ENCODE measurements at places on chromosomes 4 and X.

DNA sequence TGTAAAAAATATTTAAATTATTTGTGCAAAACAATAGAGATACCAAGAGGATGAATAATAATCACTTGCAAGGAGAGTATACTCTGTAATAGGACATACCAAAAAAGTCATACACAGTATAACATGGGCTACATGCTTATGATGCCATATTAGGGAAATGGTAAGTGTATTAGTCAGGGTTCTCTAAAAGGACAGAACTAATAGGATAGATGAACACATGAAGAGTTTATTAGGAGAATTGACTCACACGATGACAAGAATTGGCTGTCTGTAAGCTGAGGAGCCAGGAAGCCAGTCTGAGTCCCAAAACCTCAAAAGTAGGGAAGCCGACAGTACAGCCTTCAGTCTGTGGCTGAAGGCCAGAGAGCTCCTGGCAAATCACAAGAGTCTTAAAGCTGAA is 151.2 kb downstream of the DTHD1 start:
- no peak for DNase-seq

DNA sequence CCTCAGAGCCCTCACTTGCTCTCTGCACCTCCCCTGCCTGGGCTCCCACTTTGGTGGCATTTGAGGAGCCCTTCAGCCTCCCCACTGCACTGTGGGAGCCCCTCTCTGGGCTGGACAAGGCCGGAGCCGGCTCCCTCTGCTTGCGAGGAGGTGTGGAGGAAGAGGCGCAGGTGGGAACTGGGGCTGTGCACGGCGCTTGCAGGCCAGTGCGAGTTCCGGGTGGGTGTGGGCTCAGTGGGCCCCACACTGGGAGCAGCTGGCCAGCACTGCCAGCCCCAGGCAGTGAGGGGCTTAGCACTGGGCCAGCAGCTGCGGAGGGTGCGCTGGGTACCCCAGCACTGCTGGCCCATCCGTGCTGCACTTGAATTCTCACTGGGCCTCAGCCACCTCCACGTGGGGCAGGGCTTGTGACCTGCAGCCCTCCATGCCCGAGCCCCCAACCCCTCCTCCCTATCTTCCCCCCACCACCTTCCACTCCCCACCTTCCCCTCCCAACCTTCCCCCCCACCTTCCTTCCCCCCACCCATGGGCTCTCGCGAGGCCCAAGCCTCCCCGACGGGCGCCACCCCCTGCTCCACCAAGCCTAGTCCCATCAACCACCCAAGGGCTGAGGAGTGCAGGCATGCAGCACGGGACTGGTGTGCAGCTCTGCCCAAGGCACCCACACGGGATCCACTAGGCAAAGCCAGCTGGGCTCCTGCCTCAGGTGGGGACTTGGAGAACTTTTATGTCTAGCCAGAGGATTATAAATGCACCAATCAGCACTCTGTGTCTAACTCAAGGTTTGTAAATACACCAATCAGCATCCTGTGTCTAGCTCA is 113.5 kb upstream of the BEND4 start:
- DNase-seq = no peak

DNA sequence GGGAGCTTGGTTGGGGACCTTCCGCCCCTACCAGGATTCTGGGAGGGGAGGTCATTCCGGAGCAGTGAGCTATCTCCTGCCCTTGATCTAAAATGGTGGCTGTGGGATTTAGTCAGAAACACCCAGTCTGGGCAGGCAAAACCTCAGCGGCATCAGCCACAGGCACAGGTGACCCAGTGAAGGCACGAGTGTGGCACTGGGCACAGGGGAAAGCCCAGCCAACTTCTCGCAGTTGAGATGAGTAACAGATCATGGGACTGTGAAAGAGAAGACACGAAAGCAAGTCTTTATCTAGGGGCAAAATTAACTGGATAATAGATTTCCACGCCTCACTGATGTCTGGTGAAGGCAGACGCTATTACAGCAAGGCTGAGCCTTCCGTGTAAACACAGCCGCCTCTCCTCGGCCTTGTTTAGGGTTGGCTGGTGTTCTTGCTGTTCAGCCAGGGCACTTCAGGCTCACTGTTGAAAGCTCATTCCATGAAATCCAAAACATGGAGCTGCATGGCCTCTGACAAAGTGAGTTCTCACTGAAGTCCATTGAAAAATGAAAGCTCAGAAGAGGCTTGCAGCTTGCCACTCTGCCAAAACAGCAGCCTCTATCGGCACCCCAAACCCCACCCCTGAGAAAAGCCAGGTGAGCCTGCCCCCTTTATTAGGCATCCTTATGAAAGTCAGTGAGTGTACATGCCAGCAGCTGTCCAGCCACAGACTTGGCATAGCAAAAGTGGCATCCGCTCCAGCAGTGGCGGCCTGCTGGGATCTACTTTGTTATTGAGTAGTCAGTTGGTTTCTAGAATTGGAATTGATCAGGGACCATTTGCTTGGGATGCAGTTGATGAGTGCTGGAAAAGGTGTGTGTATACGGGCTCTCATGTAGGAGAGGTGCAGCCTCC is 102.3 kb upstream of the MTM1 start:
- no peak for DNase-seq

- no peak for DNase-seq
These were observed 2.9 kb downstream of the F9 start for GRCh38 chrX:139533444-139533843.

All from stimulated activated naive CD4-positive, alpha-beta T cell (primary cell).